Omental fat pad (tissue), 4 donors: ENCODE measurements at places on chromosomes 7 and 10.

DNA sequence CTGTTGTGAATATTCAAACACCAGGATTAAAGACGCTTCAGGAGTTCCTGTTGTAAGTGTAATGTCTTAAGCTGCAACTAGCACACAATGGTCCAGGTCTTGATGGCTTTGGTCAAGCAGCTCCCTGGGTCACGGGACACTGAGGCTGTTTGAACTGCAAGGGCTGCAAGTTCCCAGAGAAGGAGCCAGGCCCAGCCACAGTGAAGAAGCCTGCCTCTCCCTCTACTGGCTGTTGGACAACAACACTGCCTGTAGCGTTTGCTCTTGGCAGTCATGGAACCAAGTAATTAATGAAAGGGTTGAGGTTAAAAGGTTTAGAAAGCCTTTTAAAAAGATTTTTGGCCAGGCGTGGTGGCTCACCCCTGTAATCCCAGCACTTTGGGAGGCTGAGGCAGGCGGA, 31.9 kb upstream of the GUSB start:
- DNase-seq, result no peak

GRCh38 chr10:80596391-80597257, 58.9 kb downstream of the SH2D4B start:
- no peak for DNase-seq

DNA sequence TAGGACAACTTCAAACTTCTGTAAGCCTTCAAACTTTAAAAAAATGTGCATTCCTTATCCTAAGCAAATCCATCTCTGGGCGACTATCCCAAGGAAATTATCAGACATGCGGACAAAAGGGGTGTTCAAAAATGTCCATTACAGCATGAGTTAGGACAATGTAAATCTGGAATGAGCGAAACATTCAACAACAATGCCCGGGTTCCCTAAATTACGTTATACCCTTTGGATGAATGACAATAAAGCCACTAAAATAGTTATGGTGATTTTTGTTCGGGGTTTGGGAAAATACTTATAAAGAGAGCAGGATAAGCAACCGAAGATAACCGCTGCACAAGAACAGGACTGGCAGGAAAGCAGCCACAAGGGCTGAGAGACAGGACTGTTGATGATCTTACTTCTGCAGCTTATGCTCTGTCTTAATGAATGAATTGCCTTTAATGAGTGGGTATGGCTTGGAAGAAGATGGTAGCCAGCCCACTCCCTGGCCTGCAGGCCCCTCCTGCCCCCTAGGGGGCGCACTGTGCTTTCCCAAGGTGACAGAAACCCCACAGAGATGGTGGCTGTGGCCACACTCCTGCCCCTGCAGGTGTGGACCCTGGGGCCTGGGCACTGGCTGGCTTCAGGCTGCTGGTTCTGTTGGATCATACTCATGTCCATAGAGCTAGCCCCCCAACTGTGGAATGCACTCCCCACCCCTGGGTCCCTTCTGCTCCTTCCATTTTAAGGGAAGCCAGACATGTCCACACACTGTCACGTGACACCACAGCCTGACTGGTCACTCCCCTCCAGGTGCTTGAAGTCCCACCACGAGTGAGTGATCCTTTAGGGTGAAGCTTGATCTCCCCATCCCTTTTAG, 45.0 kb downstream of the ZCCHC24 start:
- no peak for DNase-seq

GRCh38 chr7:70585071-70585470, 546.9 kb upstream of the GALNT17 start:
- no peak for DNase-seq

DNA sequence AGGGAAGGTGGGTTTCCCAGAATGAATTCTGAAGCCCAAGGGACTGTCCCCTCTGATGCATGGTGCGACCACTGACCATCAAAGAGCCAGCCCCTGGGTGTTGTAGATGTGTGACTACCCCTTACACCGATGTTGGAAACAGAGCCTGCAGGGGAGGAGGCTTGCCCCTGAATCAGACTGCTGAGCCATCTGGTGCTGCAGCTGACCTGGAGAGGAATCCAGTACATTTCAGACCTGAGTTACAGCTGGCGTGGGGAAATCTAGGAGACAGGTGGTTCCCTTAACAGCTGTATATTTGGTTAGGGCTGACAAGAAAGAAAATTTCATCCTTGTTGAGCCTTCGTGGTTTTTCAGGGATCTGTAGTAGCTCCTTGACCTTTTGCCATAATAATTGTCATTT, 195.5 kb downstream of the CELF2 start:
- no peak for DNase-seq

DNA sequence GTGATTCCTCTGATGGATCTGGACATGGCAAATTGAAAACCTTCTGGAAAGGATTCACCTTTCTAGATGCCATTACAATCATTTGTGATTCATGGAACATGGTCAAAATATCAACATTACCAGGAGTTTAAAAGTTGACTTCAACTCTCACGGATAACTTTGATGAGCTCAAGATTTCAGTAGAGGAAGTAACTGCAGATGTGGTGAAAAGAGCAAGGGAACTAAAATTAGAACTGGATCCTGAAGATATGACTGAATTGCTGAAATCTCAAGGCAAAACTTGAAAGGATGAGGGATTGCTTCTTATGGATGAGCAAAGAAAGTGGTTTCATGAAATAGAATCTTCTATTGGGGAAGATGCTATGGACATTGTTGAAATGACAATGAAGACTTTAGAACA, 293.6 kb downstream of the ARHGAP12 start:
- no peak for DNase-seq

- no peak for DNase-seq
Measured at GRCh38 chr7:93902777-93903423, 3.5 kb upstream of the GNGT1 start.

DNA sequence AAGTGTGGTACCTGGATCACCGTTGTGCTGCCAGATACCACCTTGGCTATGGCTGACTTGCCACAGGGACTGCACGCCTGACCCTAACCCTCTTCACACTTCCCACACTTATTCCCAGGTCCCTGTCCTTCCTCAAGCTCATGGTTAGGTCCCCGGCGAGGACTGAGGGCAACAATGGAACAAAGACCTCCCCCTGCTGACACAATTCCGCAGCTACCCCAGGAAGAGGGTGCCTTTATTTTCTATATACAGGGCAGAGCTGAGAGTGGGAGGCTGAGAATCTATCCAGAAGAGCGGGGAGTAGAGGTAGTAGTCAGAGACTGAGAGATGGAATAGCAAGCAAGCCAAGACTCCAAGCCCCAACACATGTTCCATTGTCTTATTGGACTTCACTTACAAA, 118.1 kb upstream of the SEM1 start:
- DNase-seq, result no peak

DNA sequence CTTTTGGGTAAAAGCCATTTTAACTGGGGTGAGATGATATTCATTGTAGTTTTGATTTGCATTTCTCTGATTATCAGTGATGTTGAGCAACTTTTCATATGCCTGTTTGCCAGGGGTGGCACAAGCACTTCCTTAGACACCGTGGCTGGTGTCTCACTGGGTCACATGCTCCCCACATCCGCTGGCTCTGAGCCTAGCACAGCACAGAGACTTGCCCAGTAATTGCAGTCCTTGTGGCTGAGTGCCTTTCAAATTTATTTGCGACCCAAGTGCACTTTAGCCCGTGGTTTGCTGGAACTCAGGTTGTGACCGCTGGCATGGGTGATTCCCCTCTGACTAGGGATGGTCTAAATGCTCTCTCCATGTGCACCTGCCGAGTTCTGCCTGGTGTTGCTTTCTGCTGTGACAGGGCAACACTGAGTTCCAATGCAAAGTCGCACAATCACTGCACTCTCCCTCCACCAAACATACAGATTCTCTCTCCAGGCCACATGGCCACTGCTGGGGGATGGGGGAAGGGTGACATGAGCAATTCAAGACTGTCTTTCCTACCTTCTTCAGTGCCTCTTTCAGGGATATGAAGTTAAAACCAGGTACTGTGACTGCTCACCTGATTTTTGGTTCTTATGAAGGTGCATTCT, 66.5 kb downstream of the ZNF277 start:
- no peak for DNase-seq

- DNase-seq, result no peak
Measured at GRCh38 chr7:7563813-7564212, 2.9 kb upstream of the MIOS start.

- DNase-seq, result no peak
Measured at GRCh38 chr10:24894309-24894708, 58.1 kb downstream of the PRTFDC1 start.

DNA sequence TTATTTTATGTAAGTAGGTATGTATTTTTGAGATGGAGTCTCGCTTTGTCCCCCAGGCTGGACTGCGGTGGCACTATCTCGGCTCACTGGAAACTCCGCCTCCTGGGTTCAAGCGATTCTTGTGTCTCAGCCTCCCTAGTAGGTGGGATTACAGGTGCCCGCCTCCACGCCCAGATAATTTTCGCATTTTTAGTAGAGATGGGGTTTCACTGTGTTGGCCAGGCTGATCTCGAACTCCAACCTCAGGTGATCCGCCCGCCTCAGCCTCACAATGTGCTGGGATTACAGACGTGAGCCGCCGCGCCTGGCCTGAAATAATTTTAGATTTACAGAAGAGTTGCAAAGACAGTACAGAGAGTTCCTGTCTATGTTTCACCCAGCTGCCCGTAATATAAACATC, 37.5 kb downstream of the PFKFB3 start:
- no peak for DNase-seq

GRCh38 chr10:3781468-3782145, 3.4 kb downstream of the KLF6 start:
- no peak for DNase-seq

- DNase-seq, result peak; percentile 10
Measured at GRCh38 chr7:44288811-44289340, 36.5 kb downstream of the CAMK2B start.

- no peak for DNase-seq
Measured at GRCh38 chr7:73702665-73703064, 16.8 kb downstream of the STX1A start.

DNA sequence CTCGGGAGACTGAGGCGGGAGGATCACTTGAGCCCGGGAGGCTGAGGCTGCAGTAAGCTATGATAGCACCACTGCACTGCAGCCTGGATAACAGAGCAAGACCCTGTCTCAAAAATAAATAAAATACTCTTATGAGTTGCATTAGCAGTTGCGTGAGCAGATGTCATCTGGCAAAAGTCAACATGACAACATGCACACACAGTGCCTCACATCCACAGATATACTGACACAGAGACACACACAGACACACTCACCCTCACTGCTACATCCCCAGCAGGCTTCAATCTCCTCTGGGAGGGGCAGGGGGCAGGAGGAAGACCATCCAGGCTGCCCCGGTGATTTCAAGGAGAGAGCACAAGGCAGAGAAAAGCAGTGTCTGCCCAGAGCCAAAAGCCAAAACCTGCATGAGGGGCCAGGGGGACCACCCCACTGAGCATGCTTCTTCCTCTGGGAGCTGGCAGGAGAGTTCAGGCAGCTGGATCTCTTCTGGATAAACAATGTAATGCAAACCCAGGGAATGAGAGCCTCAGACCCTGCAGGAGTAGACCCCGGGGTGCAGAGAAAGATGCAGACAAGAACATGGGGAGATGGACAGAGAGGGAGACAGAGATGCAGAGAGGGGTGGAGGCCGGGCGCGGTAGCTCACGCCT, 9.6 kb upstream of the ELN start:
- DNase-seq, result no peak

DNA sequence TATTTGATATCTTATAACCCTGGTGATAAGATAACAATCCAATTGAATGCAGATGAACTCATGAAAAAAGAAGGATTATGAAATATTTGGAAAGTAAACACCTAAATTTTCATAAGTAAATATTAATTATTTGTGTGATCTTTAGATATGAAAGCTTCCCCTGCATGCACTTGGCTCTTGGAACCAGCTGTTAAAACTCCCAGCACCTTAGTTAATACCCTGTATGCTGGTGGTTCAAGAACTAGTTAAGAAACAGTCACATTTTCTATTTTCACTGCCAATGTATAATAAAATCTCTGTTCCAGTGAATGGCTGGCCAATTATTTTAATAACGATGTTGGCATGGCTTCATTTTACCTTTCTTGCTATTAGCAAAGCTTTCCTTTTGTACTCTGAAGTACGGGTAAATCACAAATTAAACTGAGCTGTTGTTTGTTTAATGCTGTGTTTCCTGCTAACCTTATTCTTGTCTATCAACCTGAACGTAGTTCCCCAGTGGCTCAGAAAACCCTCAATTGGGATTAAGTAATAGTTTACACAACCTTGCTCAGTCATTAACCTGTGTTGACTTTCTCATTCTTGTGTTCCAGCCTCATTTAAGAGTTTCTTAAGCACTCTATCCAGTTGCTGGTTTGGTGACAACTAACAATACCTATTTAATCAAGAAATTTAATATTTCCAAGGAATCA, 38.9 kb downstream of the MET start:
- DNase-seq, result no peak
